Activated CD8-positive, alpha-beta memory T cell treated with anti-CD3 and anti-CD28 coated beads, Interleukin-2, amount 10 ng/mL, durations not matched to agents 7 days and 5 days (primary cell): ENCODE measurements at places on chromosomes 11 and 22.

- no peak for DNase-seq
These were observed 4.0 kb upstream of the SCUBE2 start for GRCh38 chr11:9095421-9095820.

GRCh38 chr22:43944670-43945430 lies 10.4 kb upstream of the SAMM50 start:
- no peak for DNase-seq

GRCh38 chr11:34621876-34622275 lies 983 bp downstream of the EHF start:
- DNase-seq: no peak

- no peak for DNase-seq
These were observed 18.7 kb downstream of the H19 start for GRCh38 chr11:1978720-1979473.

DNA sequence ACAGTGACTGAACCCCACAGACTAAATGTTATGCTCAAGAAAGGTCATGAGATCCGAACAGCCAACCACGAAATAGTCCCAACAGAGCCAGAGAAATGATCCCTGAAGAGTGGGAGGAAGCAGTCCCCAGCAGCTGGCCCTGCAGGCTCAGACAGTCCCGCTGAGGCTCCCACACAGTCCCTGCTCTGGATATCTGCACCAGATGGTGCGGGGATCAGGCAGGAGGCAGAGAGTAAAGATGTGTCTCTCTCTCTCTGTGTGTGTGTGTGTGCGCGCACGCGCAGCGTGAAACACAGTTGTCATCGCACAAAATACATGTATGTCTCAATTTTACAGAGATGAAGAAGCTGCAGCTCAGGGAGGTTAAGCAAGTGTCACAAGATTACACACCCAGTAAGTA lies 27.9 kb downstream of the GUCY1A2 start:
- DNase-seq: no peak

GRCh38 chr11:33160136-33160535 lies 1.1 kb downstream of the CSTF3 start:
- no peak for DNase-seq
